ENCODE measurements at places on chromosomes 3 and 15. TPM values are rescaled to one million over a fixed set of nuclear protein-coding genes. Genes with fewer than 3 reads are reported as not detected.

The STRC gene
- 0.11 TPM for polyA plus RNA-seq

The KBTBD13 gene
- polyA plus RNA-seq, result not detected

The TNFAIP8L3 gene
- polyA plus RNA-seq, result 9.0 TPM

The TIMP4 gene
- polyA plus RNA-seq, result 1.00 TPM

The PIF1 gene
- polyA plus RNA-seq, result 9.2 TPM

The SNTN gene
- not detected for polyA plus RNA-seq

The OR4M2 gene
- not detected for polyA plus RNA-seq

The FAM81A gene
- polyA plus RNA-seq, result 0.12 TPM

The FRMD5 gene
- 0.04 TPM for polyA plus RNA-seq
